Stimulated activated CD8-positive, alpha-beta memory T cell treated with anti-CD3 and anti-CD28 coated beads, Interleukin-4, amount 100 ng/mL, for 1 hour (primary cell): ENCODE measurements at places on chromosomes 3 and 15.

- no peak for DNase-seq
Measured at GRCh38 chr3:157120071-157120892, 39.7 kb downstream of the CCNL1 start.

DNA sequence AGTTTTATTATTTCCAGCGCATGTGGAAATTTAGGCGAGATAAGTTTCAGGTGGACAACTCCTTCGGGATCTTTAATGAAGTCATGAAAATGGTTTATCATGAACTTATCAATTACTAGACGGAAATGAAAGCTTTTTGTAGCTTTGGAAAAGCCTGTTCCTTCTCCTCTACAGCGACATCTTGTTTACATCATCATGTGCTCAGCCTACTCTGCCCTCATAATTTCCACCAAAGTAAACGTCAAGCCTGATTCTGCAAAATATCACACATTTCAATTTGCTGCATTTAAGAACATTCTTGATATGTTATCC, 64.3 kb upstream of the CGNL1 start:
- DNase-seq = no peak

DNA sequence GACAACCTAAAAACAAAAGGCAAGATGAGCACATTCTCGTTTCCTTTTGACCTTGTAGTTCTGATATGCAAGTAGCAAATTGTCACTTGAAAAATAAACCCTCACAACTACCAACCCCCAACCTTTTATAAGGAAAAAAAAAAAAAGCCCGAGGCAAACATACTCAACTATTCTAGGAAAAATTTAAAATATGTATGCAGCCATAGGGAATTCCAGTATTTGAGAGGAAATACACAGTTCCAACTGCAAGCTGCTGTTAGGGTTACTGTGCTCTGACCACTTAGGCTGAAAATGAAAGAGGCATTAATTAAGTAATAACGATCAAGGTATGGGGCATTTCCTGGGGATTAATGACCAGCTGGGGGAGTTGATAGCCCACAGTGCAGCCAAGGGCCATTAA, 281.9 kb upstream of the DPH6 start:
- DNase-seq = no peak

GRCh38 chr15:78991476-78991875, 46.6 kb upstream of the CTSH start:
- DNase-seq = no peak

GRCh38 chr15:38600236-38600635, 35.6 kb upstream of the RASGRP1 start:
- no peak for DNase-seq

- no peak for DNase-seq
Measured at GRCh38 chr3:152760024-152760563, 74.8 kb upstream of the P2RY1 start.

DNA sequence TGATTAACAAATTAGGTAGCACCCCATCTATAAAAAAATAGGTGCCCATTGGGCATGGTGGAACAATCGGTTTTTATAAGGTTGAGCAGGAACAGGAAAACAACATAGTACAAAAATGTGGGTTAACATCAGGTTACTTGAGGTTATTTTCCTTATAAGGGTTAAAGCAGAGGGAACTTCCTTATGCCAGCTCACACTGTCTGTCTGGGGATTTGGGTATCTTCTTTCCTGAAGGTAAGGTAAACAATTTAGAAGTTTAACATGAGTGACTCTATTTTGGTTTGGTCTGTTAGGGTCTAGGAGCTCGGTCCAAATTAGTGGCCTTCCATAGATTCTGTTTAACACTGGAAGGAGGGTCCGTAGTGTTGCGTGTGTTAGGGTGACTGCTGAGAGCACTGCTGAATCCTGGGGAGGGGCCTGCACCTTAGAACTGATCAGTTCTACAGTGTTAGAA, 14.7 kb downstream of the CHD2 start:
- no peak for DNase-seq

GRCh38 chr15:62120776-62121175, 44.3 kb downstream of the C2CD4B start:
- no peak for DNase-seq

- DNase-seq = no peak
Measured at GRCh38 chr3:143363276-143363675, 243.7 kb downstream of the CHST2 start.

GRCh38 chr3:187935623-187936156, 190.4 kb upstream of the BCL6 start:
- no peak for DNase-seq

DNA sequence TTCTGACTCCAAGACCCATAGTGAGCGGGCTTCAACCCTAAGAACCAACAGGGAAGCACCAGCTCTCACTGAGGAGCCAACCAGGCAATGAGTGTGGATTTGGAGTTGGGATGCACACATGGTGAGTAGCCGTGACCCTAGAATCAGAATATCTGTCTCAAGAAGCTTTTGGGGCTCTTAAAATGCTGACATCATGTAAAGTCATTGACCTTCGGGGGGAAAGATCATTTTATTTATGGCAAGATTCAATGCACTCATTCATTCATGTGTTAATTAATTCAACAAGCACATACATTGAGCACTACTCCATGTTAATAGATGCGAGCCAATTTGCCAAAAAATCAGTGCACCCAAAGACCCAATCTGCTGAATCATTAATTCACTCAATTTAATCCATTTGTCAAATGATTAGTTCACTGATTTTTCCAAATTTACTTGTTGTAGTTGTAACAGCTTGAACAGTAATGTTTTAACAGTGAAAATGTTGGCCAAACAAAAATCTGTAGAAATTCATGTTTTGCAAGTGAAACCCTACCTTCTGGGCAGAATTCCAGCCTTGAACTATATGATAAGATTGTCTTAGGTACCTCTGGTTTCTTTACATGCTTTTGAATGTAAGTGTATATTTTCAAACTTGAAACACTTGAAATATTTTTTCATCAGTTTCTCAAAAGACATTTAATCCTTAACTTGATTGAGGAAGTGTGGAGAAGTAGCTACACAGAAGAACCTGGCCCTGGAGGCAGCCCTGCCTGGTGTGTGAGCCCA, 29.8 kb upstream of the LACTB start:
- DNase-seq = no peak

GRCh38 chr3:82030916-82031315, 269.5 kb upstream of the GBE1 start:
- DNase-seq = no peak

DNA sequence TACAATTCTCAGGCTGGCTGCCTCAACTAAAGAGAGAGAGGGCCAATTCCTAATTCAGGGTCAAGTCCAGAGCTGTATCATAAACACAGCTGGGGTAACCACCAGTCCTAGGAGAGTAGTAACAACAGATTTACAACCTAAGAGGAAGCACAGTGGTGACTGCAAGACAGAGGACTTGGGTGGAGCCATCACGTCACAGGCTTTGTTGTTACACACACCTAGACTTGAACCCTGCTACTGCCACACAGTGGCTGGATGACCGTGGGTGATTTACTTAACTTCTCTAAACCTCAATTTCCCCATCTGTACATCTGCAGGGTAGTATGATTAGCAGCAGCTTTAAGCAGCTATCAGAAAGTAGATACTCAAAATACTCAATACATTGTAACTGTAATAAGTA, 78.6 kb downstream of the MYLK start:
- no peak for DNase-seq

- DNase-seq = no peak
Measured at GRCh38 chr3:69542089-69542804, 156.4 kb upstream of the FRMD4B start.

DNA sequence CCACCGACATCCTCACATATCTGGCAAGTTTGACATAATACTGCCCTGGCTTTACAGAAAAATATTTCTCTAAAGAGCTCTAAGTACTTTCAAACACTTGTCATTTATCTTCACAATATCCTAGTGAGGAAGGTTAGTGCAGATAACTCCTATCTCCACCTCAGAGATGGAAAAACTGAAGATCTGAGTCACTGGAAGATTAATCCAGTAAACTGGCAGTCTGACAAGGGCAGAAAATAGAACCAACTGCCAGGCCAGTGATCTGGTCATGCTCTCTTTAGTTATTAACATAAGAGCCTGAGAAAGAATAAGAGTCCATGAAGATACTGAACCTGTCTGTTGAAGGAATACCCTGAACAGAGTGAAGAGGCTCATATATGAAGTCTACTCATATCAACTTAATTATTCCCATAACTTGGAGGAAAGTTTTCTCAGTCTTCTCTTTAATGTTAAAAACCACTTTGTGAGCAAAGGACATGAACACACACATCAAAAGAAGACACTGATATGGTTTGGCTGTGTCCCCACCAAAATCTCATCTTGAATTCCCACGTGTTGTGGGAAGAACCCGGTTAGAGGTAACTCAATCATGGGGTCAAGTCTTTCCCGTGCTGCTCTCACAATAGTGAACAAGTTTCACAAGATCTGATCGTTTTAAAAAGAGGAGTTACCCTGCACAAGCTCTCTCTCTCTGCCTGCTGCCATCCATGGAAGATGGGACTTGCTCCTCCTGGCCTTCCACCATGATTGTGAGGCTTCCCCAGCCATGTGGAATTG, 61.4 kb downstream of the GOLIM4 start:
- DNase-seq = no peak

- no peak for DNase-seq
Measured at GRCh38 chr3:97530691-97531090, 233.9 kb upstream of the ARL6 start.

DNA sequence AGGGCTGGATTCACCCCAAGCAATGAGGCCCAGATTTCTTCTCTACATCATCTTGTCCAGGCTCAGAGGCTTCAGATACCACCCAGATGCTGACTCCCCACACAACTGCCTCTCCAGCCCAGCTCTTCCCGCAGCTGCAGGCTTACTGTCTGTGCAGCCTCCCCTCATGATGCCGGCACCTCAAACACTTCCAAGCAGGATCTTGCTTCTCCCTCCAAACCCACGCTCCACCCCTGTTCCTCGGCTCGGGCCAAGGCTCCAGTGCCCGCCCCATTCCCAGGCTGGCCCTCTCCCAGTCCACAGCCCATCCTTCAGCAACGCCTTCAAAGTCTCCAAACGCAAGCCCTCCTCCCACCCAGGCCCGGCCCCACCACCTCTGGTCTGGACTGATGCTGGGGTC, 159.2 kb upstream of the LINGO1 start:
- DNase-seq = no peak

DNA sequence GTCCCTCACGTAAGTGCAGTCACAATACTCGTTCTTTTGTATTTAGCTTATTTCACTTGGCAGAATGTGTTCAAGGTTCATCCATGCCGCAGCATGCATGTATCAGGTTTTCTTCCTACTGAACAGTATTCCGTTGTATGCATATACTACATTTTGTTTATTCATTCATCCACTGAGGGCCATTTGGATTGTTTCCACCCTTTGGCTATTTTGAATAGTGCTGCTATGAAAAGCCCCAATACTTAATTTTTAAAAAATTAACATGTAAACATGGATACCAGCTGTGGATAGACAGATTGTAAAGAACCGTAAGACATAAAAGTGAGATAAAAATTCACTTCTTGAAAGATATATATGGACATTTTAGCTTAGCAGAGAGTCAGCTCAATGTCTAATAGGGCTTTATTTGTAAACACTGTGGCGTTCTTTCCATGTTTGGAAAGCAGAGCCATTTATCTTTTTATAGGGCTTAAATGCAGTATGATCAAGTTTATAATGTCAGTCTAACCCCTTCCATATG, 115.9 kb downstream of the VPS8 start:
- DNase-seq = no peak

DNA sequence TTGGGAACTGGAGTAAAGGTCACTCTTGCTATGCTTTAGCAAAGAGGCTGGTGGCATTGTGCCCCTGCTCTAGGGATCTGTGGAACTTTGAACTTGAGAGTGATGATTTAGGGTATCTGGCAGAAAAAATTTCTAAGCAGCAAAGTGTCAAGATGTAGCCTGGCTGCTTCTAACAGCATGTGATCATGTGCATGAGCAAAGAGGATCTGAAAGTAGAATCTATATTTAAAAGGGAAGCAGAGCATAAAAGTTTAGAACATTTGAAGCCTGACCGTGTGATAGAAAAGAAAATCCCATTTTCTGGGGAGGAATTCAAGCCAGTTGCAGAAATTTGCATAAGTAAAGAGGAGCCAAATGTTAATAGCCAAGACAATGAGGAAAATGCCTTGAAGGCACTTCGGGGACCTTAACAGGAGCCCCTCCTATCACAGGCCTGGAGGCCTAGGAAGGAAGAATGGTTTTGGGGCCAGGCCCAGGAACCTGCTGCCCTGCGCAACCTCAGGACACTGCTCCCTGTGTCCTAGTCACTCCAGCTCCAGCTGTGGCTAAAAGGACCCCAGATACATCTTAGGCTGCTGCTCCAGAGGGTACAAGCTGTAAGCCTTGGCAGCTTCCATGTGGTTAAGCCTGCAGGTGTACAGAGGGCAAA, 212.2 kb upstream of the LINGO1 start:
- no peak for DNase-seq

- DNase-seq = no peak
Measured at GRCh38 chr3:109897734-109898133, 560.4 kb upstream of the DPPA4 start.

DNA sequence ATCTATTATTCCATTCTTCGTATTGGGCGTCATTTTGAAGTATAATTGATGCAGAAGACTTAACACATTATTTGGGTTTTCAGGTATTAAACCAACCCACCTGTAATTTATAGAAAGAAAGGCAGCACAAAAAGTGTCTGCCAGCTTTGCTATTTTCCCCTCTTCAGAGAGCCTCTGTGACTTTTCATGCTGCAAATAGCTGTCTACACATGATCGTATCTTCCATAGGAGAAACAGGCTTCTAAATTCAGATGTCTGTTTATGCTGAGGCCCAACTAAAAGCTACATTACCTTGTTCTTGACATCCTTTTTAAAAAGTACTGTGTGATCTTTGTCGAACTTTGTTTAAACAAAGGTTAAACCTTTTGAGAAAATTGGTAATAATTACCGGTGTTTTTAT, 5.0 kb downstream of the ACKR2 start:
- DNase-seq = no peak

DNA sequence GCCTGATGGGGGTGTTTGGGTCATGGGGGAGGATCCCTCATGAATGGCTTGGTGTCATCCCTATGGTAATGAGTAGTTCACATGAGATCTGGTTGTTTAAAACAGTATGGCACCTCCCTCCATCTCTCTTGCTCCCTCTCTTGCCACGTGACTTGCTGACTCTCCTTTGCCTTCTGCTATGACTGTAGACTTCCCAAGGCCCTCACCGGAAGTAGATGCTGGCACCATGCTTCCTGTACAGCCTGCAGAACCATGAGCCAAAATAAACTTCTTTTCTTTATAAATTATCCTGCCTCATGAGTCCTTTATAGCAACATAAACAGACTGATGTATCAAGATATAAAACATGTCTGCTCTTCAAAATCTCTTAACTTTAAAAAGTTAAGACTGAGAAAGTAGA, 96.1 kb downstream of the TFDP2 start:
- no peak for DNase-seq

GRCh38 chr3:108062051-108062450, 28.8 kb downstream of the CD47 start:
- DNase-seq = no peak
